ENCODE measurements at places on chromosomes 1 and 21. TPM values are rescaled to one million over a fixed set of nuclear protein-coding genes. Genes with fewer than 3 reads are reported as not detected.

MCOLN3 gene
- 3.2 TPM for total RNA-seq

CLIC6 gene
- 24.1 TPM for total RNA-seq

KRTAP12-2 gene
- total RNA-seq: not detected

MMP23B gene
- 16.6 TPM for total RNA-seq

NHLH1 gene
- not detected for total RNA-seq

OR2L8 gene
- total RNA-seq: not detected

ZNF683 gene
- total RNA-seq: 1.2 TPM

GTF2B gene
- total RNA-seq: 28.6 TPM

DNM3 gene
- total RNA-seq: 7.9 TPM

KCNJ9 gene
- total RNA-seq: not detected

SLC9C2 gene
- not detected for total RNA-seq

IGSF9 gene
- 13.8 TPM for total RNA-seq
